Left kidney (tissue), 8 donors: ENCODE measurements at places on chromosomes 4 and X.

GRCh38 chrX:30489323-30489722, 88.2 kb downstream of the TASL start:
- DNase-seq: no peak

GRCh38 chr4:5940470-5941203, 47.8 kb upstream of the CRMP1 start:
- DNase-seq: no peak

DNA sequence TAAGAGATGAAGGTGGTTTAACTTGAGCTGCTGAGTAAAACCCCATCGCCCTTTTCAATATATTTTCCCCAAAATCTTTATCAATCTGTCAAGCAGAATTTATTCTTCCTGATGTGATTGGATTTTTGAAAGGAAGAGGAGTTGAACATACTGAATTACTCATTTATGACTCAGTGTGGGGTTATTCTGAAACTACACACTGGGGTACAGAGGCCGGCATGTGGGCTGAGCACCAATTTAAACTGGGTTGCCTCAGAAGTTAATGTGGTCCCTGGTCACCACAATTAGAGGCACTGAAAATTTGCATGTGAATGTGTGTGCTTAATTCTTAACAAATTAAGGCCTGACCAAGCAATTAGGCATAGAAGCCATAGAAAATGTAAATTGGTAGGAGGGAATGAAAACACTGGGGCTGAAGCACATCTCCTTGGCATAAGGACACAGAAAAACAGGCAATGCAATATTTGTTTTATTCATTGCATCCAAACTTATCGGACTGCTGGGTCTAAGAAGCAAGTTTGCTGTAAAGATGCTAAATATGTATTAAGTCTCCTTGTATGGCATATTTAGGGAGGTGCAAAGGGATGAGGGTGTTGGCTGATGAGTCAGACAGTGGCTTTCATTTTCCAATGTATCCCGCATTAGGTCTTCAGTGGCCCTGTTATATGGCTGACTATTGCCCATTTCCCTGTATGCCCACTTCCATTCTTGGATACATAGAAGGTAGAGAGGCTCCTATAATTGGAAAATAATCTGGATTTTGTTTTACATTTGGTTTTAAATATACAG, 170.9 kb downstream of the IL15 start:
- no peak for DNase-seq

GRCh38 chrX:143642426-143642825, 6.5 kb upstream of the SLITRK4 start:
- DNase-seq: no peak

DNA sequence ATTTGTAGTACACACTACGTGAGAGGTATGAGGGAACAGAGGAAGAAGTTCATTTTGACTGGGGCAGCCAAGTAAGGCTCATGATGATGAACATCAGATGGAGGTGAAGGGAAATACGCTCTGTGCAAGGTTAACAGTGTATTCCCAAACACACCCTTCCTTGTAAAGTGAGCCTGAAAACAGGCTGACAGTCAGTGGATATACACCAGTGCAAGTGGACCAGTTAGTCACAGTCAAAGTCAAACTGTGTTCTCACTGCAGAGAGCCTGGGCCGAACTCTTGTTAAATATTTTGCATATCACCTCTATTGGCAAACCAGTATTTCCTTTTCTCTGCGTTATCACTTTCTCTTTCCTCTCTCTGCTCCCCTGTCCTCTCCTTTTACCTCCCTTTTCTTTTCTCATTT, 23.4 kb upstream of the RHOH start:
- DNase-seq: no peak

GRCh38 chr4:34157547-34157946, 2086.8 kb downstream of the ARAP2 start:
- DNase-seq: no peak

DNA sequence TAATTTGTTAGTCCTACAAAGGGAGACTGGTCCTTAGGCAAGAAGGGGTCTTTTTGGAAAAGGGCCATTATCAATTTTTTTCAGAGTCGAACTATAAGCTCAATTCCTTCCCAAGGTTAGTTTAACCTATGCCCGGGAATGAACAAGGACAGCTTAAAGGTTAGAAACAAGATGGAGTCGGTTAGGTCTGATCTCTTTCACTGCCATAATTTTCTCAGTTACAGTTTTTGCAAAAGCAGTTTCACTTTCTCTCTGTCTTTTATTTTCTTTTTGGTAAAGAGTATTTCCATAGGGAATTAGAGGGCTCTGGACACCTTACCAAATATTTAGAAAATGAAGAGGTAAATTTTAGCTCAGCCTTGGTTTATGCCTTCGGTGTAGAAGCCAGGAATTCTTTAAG, 64.1 kb downstream of the TRIM2 start:
- no peak for DNase-seq

DNA sequence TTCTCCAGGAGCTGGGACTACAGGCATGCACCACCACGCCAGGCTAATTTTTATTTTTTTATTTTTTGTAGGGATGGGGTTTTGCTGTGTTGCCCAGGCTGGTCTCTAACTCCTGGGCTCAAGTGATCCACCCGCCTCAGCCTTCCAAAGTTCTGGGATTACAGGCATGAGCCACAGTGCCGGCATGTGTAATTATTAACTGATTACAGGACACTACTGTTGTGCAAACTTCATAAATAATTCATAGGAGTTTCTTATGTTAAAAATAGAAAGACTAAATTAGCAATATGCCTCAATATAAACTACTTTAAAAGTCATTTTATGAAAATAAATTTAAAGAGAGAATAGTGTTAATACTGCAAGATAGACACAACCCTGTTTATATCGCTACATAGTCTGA, 221.9 kb downstream of the SNCA start:
- no peak for DNase-seq

GRCh38 chr4:66275411-66276038, 605.2 kb upstream of the EPHA5 start:
- no peak for DNase-seq

DNA sequence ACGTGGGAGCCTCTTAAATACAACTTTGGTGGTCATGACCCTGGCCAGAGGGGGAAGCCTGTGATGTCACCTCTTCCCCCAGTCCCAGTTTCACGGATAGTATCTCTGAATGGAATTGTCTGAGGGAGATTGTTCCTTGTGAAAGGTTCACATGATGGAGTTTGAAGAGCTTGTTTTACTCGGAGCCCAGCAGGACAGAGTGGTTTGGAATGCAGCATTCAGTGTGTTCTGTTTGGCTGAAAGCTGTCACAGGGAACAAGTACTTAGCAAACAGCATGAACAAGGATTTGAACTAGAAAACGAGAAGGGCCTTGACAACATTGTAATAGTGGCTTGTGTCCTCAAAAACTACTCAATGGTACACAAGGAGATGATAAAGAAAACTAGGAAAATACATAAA, 133.9 kb upstream of the CXorf66 start:
- no peak for DNase-seq

DNA sequence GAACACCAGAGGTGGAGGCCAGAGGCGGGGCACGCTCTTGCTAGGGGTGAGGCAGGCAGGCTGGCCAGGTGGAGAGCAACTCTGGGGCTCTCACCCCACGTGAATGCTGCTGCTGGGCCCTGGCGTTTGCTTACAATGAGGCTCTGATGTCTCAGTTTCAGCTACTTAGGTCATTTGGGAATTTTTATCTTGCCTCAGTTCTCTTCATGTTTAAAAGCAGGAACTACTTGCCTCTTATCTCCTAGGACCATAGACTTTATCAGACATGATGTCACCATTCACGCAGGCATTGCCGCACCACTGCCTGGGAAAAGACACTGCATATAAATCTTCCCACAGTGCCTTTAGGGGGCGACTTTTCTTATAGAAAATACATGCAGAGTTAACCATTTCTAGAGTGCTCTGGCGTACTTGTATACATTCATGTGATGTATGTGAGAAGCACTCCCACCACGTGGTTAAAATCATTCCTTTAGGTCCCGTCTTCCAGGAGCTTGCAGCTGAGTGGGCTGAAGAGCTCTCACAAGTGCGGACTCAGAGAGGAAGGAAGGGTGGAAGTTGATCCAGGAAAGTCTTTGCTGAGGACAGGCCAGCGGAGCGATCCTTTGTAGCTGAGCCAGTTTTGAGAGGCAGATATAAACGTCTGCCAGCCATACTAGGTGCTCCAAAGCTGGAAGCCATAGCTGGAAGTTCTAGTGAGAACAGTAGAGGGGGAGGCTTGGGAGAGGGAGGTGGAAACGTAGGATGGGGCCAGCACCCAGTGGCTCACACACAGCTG, 84.3 kb upstream of the CLDN34 start:
- no peak for DNase-seq

- no peak for DNase-seq
Measured at GRCh38 chrX:27444093-27444908, 18.8 kb downstream of the PPP4R3C start.

DNA sequence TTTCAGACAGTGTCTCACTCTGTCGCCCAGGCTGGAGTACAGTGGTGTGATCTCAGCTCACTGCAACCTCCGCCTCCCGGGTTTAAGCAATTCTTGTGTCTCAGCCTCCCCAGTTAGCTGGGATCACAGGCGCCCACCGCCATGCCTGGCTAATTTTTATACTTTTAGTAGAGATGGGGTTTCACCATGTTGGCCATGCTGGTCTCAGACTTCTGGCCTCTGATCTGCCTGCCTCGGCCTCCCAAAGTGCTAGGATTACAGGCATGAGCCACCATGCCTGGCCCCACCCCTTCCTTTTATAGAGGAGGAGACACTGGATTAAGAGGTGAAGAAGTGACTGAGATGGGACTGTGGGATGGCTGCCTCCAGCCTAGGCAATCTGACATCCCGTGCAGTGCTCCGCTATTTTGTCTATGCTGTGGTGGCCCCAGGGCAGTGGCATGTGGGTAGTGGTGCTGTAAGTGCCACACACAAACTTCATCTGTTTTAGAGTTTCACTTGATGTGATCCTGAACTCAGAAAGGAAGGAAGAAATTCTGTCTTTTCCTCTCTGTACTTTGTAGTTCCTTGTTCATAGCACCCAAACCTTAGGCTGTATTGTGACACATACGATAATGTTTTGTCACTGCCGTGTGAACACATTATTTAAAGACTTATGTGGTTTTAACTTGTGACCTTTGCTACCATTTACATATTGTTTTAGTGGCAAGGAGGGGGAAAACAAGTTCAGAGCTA, 48.9 kb downstream of the FNIP2 start:
- no peak for DNase-seq

DNA sequence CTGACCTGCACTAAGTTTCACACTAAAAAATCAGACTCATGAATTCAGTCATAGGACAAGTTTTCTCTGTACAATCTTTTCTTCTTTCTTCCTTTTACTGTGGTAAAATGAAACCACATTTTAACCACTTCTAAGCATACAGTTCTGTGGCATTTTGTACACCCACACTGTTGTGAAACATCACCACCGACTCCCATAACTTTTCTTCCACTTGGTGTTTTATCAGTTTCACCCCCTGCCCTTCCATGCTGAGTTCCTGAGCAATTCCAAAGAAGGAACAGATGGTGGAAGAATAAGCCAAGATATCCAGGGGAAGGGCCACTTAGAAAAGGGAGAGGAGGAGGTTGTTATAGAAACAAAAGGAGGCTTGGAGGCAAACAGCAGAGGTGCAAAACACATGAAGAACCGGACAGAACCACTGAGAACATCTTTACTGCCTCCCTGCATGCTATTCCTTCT, 22.6 kb downstream of the SLC25A4 start:
- no peak for DNase-seq

GRCh38 chr4:145623831-145624230, 4.6 kb downstream of the MMAA start:
- no peak for DNase-seq

GRCh38 chr4:26141051-26141721, 179.6 kb upstream of the RBPJ start:
- DNase-seq: no peak

- no peak for DNase-seq
Measured at GRCh38 chr4:37665333-37666320, 20.5 kb downstream of the RELL1 start.

DNA sequence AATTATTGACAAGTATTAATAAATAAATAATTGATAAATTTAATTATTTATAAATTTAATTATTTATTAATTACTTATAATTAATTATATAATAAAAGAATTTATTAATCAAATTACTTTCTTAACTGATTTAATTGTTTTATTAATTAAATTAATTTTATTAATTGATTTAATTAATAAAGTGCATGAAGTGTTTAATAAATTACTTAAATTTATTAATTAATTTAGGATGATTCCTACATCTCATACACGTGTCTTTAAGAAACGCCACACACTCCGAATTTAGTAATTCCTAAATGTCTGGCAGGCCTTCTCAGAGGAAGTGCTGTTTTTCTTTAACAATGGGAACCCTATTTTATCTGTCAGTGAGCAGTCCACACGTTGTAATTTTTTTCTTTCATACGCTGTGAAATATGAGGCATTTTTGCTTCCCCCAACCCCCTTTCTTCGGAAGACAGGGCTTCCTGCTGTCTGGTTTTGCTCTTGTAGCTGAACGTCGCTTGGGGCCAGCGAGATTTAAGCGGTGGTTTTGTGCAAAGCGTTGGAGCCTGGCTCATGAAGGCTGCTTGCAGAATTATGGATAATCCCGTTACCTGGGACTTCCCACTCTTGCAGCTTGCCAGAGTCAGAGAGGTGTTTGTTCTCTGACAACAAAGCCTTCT, 46.8 kb downstream of the CRLF2 start:
- DNase-seq: no peak

- no peak for DNase-seq
Measured at GRCh38 chrX:137427426-137427778, 138.5 kb upstream of the ZIC3 start.

GRCh38 chr4:1499465-1499864, 93.2 kb upstream of the NKX1-1 start:
- DNase-seq: no peak

- DNase-seq: no peak
Measured at GRCh38 chrX:110015915-110016314, 13.0 kb downstream of the TMEM164 start.

DNA sequence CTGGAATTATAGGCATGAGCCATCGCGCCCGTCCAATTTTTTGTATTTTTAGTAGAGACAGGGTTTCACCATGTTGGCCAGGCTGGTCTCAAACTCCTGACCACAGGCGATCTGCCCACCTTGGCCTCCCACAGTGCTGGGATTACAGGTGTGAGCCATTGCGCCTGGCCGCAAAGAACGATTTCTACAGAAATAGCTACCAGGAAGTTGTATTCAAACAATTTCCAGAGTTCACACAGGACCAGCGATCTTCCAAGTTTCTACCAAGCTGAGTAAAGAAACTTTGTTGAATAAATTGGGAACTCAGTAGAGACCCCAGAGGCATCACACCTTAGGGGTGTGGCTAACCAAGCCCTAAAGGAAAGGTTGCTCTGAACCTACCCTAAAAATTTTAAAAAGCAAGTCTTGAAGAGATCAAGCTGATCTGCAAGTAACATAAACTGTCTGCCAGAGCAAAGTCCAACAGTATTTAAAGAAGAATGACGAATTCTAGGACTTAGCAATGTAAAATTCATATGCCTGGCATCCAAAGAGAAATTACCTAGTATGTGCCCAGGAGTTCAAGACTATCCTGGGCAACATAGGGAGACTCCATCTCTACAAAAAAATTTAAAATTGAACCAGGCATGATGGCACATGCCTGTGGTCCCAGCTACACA, 48.4 kb upstream of the USP9X start:
- no peak for DNase-seq

DNA sequence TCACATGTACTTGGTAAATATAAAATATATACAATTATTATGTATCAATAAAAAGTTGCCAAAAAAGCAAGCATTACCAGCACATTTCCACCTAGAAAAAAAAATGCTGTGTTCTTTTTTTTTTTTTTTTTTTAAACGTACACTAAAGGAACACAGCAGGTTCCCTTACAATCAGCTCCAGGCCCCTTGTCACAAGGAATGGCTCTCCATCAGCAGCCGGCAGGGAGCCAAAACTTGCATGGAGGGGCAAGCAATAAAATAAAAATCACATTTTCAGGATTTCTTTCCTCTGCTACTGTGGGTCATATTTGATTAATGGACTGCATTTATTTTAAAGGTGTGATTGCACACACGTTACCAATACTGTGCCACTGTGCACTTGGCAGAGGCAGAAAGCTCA, 460.3 kb downstream of the GPAT3 start:
- no peak for DNase-seq
